ENCODE measurements at places on chromosomes 3 and 15.

GRCh38 chr15:101107625-101108460 is 144.0 kb downstream of the CHSY1 start:
- no peak for DNase-seq

- DNase-seq, result no peak
Measured at GRCh38 chr15:45776772-45777171, 141.9 kb downstream of the SQOR start.

- DNase-seq, result no peak
Measured at GRCh38 chr15:101579631-101580163, 72.5 kb downstream of the TM2D3 start.

DNA sequence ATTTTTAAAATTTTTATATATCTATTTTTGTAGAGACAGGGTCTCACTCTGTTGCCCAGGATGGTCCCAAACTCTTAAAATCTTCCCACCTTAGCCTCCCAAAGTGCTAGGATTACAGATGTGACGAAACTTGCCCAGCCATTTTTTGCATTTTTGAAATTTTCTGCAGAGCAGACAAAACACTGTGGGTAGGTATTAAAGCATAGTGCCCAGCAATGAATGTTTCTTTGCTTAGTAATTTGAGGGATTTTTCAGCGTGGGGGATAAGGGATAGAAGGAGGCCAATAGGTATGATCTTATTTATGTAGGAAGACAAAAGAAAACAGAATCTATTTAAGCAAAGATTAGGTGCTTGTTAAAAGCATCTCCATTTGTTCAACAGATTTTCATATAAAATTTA is 446.8 kb upstream of the DPH6 start:
- no peak for DNase-seq

DNA sequence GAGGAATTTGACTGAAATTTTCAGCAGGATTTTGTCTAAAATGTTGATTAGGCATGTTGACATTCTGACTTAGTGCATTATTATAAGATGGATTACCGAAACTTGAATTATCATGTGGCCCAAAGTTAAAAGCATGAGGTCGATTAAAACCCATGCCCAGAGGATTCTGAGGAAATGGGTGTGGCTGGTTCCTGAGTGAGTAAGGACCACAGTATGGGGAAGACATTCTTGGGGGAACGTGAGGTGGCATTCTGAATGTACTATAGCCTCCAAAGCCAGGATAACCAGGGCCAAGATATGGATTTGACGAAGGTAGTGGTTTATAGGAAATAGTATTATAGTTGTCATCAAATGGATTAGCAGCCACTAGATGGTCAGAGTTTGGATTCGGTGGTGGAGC is 38.7 kb upstream of the DNAAF4 start:
- DNase-seq, result no peak

All from AML-193 (cell line).